Left colon (tissue), 2 donors: ENCODE measurements at places on chromosomes 6 and 20. TPM values are rescaled to one million over a fixed set of nuclear protein-coding genes. Genes with fewer than 3 reads are reported as not detected.

DNA sequence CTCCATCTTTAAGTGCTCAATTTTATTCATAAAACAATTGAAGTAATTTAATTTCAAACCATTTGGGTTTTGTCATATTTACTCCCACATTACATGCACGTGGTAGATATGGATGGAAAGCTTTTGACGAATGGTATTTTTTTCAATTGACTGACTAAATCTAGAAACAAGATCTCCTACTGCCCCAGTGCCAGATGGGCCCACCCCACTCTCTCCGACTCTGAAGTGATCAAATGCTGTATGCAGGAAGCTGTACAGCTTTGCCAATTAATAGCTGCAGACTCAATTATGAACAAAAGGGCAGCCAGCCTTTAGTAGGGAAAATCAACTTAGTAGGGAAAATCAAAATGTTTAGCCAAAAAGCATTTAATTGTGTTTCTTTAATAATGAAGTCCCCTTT, 46.2 kb downstream of the PACRG start:
- DNase-seq: no peak

DNA sequence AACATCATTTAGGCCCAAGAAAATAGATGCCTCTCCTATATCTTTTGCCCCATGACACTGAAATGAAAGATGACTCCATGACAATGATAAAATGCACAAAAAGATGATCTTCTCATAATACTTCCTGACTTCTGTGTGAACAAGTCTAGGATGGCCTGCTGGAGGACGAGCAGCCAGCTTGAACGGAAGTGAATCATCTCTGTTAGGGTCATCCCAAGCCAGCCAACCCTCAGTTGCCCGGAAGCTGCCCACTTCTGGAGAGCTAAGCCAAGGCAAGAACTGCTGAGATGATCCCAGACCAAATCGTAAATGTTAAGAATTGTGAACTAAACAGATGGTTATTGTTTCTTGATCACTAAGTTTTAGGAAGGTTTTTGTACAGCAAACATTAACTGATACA, 249.7 kb upstream of the HS3ST5 start:
- no peak for DNase-seq

- DNase-seq: no peak
Observed at GRCh38 chr6:115832786-115833185, 227.9 kb downstream of the FRK start.

Gene NRSN1
- total RNA-seq: 0.12 TPM

Gene NKAIN4
- not detected for total RNA-seq

Gene LHFPL5
- not detected for total RNA-seq

Gene PRSS35
- not detected for total RNA-seq

DNA sequence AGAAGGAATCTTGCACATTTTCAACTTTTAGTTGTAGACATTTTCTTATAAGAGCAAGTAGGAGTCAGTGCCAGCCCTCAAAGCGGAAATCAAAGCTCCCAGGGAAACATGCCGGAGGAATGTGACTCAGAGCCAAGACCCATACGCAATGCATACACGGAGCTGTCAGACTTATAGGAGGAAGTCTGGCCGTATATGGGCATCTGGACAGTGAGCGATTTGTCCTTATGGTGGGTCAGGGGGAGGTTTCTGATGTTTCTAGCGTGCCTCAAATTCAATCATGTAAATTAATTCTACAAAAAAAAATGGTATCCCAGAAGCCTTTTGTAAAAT, 3.6 kb upstream of the CCN2 start:
- DNase-seq: peak; percentile 85

DNA sequence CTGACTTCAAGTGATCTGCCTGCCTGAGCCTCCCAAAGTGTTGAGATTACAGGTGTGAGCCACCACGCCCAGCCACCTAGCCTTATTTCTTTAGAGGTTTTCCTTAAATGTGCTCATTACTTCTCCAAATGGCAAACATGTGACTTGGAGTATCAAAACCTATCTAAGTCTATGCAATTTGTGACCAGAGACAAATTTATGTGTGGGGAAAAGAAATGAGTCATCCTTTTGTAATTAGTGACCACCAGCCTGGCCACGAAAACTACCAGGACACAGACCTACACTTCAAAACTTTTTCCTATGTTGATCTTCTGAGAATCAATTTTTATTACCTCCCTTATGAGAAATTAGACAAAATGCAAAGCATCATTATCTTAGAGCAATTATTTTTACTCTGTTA, 64.6 kb upstream of the OGFRL1 start:
- DNase-seq: no peak

DNA sequence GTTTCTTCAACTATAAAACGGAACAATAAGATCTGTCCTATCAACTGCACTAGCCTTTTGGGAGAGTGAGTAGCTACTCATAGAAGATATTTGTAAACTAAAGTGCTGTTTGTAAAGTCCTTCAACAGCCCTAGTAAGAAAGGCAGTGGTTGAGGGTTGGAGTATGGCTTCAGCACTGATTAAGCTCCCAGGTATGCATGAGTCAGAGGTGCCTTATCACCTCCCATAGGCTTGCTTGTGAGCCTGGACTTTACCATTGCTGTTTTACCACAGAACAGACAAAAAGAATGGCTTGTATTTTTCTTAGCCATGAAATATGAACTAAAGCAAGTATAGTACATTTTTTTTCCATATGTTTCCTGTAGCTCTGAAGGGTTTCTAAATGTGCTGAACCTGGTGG, 44.1 kb downstream of the SAMD3 start:
- DNase-seq: no peak

DNA sequence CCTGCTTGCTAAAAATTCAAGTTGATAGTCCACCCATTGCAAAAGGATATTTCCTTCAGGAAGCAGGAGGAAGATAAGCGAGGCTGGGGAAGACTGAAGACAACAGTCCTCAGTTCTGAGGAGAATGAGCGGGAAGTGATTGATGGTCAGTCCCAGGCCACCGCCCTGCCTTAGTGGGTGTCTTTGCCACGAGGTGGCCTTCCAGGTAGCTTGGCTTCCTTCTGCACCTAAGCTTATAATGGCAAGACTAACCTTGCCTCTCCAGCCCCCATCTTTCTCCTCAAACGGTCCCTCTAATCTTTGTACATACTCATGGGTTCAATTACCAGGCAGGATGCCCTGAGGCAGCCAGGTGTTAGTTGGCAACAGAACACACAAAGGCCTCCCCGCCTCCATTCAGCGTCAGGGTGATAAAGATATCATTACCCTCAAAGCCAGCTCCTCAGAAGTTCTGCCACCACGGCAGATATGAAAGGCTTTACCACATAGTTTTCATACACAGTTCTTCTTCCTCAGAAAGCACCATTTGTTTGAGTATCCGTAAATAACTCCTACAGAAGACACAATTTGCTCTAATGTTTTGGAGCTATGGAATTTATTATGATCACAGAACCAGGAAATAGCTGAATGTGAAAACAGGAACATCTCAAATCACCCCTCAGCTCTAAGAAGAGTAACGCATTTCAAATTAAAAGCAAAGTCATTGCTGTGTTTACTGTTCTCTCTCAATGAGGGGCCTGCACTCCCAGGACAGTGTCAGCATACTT, 249.4 kb downstream of the ATXN1 start:
- peak; percentile 44 for DNase-seq

GRCh38 chr6:156852858-156853216, 75.7 kb downstream of the ARID1B start:
- DNase-seq: no peak

GRCh38 chr6:112036088-112036637, 17.7 kb upstream of the CCN6 start:
- no peak for DNase-seq

Gene DUSP15
- total RNA-seq: 0.78 TPM

DNA sequence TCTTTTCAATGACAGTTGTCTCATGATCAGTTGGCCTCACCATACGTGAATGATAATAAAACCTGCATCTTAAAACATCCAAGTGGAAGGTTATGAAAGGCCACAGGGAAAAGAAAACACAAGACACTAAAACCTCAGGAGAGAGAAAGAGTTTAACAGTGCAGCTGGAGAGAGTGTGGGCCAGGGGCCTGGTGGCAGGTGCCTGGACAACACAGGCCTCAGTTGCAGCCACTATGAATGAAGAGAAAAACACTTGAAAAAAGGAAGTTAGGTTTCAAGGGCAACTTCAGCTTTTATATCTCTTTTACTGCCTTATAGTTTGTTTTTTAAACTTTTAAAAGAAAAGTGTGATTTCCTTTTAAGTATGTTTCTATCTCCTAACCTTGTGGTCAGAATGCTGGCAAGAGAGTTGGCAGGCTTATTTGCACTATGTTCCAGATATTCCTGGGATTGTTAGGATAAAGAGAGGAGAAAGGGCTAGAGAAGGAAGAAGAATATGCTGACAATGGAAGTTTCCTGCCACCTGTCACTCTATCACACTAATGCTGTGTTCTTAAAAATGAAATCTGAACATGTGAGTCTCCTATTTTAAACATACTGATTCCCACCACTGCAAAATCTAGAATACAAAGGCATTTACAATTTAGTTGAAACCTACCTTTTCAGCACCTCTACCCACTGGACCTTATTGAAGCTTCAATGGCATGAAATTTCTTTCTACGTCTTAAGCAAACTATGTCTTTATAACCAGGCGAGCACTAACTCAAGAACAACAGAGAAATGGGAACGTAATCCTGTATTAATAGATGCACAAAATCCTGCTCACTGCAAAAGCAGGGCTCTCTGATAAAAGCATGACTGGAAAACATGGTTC, 222.4 kb downstream of the CD83 start:
- DNase-seq: no peak

Gene SLC17A3
- total RNA-seq: not detected

Gene CCN6
- total RNA-seq: not detected

DNA sequence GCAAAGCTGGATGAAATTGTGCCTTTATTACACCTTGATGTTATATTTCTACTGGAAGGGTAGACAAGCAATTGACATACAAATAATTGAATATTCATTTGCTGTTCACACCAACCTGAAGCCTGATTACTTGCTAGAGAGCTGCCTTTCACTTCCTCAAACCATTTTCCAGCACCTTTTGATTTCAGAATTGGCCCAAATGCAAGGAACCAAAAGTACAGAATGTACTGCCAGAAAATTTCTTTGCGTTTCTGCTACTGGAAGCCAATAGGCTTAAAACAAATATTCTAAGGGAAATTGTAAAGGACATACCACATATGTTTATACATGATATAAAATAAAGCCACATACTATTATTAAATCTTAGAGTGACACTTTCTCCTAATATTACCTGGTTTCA, 94.5 kb downstream of the RFPL4B start:
- no peak for DNase-seq

- DNase-seq: no peak
Observed at GRCh38 chr6:167098825-167099225, 24.1 kb upstream of the CCR6 start.

Gene MBOAT1
- total RNA-seq: 72.6 TPM

Gene NFATC2
- 5.6 TPM for total RNA-seq

Gene BPIFB2
- not detected for total RNA-seq

Gene CGA
- total RNA-seq: not detected

Gene ZNF311
- 2.0 TPM for total RNA-seq

- DNase-seq: no peak
Observed at GRCh38 chr20:433300-433975, 25.3 kb downstream of the RBCK1 start.

DNA sequence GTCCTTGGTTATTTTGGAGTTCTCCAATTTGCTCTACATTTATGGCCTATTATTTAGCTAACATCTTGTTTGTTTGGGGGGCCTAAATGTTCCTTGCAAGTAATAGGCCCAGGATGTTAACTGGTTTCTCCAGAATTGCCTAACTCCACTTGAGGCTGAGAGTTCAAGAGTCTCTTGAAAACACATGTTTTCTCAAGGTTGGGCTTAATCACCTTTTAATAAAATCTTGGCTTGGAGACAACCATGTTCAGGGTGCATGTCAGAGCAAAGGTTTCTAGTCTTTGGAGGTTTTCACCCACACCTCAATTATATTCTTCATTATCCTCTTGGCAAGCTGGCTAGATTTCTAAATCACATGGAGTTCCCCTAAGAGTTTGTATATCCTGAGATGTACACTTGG, 54.2 kb downstream of the KLHL31 start:
- no peak for DNase-seq

GRCh38 chr6:47670851-47671250, 27.5 kb upstream of the ADGRF4 start:
- DNase-seq: no peak

Gene TXLNB
- 0.14 TPM for total RNA-seq
